ENCODE measurements at places on chromosomes 12 and 14. TPM values are rescaled to one million over a fixed set of nuclear protein-coding genes. Genes with fewer than 3 reads are reported as not detected.

Gene EEF1AKMT3
- 11.8 TPM for total RNA-seq

Gene ATP2A2
- total RNA-seq, result 238 TPM

Gene ADCY4
- total RNA-seq, result 6.8 TPM

Gene COL2A1
- total RNA-seq, result not detected

Gene KLRK1
- total RNA-seq, result not detected

Gene CACNA1C
- 5.6 TPM for total RNA-seq

Gene POTEG
- not detected for total RNA-seq

Gene NELL2
- total RNA-seq, result 0.58 TPM

Gene PCED1B
- 49.2 TPM for total RNA-seq

Measured in adrenal gland (tissue), 19 donors.